ENCODE measurements at places on chromosomes 6 and 20.

DNA sequence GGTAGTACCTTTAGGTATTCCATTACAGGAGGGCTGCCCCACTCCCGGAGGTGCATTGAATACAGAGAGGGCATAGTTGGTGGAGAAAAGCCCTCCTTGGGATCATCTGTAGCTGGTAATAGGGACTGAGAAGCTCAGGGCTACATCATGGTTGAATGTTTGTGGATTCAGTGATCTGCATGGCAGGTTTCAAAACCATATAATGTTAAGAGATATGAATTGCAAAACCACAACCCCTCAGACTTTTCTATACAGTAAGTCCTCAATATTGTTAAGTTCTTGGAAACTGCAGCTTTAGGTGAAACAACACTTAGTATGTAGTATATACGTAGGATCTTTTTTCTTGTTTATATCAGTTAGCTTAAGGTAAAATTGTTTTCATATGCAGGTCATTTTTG is 11.3 kb downstream of the TULP4 start:
- DNase-seq = no peak

- no peak for DNase-seq
Measured at GRCh38 chr6:80329496-80329895, 223.0 kb downstream of the BCKDHB start.

DNA sequence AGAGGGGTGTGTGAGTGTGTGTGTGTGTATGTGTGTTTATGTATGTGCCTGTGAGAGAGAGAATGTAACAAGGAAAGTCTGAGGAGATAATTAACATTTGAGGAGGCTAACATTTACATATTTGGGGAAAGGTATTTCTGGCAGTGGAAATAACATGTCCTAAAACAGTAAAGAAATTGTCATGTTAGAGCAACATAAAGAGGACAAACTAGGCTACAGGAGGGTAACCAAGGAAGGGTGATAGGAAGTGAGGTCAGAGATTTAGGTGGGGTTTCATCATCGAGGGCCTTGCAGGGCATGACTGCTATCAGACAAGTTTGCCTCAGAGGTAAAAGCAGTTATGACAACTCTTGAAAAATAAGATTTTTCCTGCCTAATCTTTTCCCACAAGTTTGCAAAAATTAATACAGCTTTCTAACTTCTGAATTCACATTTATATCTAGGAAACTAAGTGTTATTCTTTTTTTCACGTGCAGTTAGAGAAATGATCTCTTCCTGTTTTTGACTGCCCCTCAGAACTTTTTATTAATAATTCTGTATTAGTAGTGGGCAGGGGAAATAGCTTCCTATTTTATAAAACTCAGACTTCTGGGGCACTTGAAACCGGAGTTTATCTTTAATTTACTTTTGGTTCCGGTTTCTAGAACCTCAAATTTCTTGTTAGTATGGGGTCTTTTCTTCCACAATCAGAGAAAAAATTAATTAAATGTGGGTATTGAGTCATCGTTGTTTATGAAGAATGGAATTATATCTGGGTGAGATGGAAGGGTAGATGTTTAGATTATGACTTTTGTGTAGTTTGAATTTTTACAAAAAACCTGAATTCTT is 30.5 kb upstream of the RHAG start:
- DNase-seq = no peak

DNA sequence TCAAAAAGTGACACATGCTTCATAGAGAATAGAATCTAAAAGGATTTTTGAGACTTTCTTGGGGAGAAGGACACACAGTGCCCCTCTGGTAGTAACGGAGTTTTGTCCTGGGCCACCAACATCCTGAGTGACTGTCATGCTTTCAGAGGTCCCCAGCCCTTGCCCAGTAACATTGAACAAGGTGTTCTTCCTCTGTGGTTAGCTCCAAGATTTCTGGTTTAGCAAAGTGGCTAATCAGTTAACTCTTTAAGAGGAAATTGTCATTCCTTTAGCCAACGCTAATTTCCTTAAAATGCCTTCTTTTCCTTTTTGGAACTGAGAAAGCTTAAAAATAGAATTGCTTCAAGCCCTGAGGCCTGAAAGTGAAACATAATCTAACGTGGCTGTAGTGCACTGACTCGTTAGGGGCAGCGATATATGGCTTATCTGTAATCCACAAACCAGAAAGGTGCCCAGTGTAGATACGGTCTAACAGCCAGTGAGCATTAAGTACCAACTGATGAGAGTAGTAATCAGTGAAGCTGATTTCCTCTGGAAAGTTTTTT is 7.8 kb downstream of the E2F3 start:
- DNase-seq = no peak

- peak; percentile 87 for DNase-seq
Measured at GRCh38 chr20:1856424-1856823, 38.8 kb upstream of the SIRPA start.

GRCh38 chr6:98831959-98832283 is 2.5 kb upstream of the POU3F2 start:
- DNase-seq = no peak

Data from NCI-H446 (cell line).